ENCODE measurements at places on chromosomes 11 and 22.

GRCh38 chr11:124762105-124762623 lies at the start of gene ESAM:
Gene ESAM (minus strand): TSS chr11:124762290. CDS start chr11:124762154, 136 bp downstream.
- peak; percentile 33 for DNase-seq

DNA sequence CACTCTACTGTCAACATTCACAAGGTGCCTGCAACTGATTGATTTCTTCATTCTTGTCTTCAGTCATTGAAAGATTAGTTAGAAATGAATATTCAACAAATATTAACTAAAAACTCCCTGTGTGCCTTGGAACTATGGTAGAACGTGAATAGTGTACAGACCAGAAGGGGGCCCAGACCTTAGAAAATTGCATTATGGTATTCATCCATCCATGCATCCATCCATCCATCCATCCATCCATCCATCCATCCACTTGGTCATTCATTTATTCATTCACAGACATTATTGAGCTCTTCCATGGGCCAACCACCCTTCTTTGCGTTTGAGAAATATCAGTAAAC lies 10.2 kb upstream of the ACCSL start:
- no peak for DNase-seq

- DNase-seq: no peak
Measured at GRCh38 chr11:41784513-41785335, 325.3 kb upstream of the LRRC4C start.

DNA sequence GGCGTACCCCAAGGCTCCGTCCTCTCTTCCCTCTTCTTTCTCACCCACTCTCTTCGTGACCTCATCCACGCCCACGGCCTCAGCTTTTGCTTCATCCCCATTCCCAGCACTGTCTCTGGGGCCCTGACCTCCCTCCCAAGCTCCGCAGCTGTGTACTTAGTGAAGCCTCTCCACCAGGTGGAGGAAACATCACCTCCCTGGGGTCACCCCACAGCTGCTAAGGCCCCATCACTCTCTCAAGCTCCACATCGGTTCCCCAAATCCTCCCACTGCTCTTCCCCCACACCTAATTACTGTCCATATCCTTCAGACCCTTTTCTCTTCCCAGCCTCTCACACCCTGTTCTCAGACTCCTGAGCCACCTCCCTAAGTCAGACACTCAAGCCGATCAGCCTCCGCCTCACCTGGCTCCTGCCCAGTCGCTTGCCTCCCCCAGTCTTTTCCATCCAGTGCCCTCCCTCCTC lies 7.9 kb upstream of the SYT7 start:
- DNase-seq: peak; percentile 79

Data from left hindlimb (tissue), 1 donor.